ENCODE measurements at places on chromosomes 16 and 17.

DNA sequence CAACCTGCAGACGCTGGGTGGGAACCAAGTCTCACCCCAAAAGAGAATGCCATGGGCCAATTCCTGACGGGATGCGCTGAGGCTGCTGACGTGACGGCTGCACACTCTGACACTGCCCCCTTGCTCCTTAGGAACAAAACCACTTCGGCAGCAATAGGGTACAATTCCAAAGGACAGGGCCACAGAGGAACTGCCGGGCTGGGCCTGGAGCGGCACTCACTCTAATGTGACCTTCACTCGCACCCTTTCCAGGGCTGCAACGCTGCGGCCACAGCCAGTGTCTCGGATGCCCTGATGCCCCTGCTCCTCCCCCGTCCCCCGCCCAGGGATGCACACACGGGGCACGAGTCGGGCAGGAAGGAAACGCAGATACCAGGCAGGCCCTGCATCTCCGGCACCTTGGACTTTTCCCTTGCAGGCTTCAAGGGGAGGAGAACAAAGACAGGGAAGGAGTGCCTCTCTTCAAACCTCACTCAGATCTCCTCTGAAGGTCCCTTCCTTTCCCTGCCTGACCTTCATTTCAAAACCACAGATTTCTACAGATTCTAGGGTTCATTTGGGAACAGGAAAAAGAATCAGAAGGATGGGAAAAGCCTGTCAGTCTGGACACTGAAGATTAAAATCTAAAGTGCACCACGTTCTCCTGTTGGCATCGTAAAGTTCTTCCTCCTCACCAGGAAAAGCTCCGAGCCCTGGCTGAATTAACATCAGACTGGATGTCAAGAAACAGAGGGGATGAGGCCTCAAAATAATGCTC is 2.3 kb downstream of the PITPNA start:
- DNase-seq: no peak

- no peak for DNase-seq
Measured at GRCh38 chr17:75803883-75804282, 19.3 kb downstream of the UNK start.

GRCh38 chr17:72432143-72432621 is 311.4 kb downstream of the SOX9 start:
- DNase-seq: no peak

GRCh38 chr16:5056352-5056751 is 9.4 kb downstream of the C16orf89 start:
- peak; percentile 66 for DNase-seq

DNA sequence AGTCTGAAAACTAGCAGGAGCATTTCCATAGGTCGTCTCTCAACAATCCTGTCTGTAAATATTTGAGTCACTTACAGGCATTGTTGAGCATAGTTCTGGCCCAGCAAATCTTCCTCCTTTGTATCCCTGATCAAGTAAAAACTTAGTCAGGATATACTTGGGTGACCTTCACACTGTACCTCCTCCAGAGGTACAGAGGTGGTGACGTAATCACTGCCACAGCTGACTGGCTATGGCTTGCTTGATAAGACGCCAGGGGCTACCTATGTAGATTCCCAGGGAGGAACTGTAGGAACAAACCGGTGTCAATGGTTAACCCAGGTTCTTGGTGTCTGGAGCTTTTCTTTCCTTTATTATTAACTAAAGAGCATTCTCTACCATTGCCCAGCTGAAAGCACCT is at the start of gene KCNJ16:
TSS of gene KCNJ16 (plus strand) at position 270 of the 400 bp plus-strand sequence. CDS start 56,863 bp downstream, outside the sequence.
- DNase-seq: no peak

DNA sequence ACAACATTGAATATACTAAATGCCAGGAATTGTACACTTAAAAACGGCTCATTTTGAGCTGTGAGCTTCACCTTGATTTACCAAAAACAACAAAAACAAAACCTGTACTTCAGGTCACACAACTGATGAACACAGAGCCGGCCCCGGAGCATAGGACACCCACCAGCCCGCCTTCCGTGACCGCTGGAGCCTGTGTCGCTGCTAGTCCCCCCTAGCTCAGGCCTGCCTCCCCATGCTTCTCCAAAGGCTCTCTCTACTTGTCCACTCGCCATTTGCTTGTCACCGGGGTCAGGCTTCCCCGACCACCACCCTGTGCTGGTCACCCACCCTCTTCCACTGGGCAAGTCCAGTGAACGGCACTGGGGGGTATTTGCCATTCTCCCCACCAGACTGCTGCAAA is 113.8 kb upstream of the TNRC6C start:
- DNase-seq: no peak

DNA sequence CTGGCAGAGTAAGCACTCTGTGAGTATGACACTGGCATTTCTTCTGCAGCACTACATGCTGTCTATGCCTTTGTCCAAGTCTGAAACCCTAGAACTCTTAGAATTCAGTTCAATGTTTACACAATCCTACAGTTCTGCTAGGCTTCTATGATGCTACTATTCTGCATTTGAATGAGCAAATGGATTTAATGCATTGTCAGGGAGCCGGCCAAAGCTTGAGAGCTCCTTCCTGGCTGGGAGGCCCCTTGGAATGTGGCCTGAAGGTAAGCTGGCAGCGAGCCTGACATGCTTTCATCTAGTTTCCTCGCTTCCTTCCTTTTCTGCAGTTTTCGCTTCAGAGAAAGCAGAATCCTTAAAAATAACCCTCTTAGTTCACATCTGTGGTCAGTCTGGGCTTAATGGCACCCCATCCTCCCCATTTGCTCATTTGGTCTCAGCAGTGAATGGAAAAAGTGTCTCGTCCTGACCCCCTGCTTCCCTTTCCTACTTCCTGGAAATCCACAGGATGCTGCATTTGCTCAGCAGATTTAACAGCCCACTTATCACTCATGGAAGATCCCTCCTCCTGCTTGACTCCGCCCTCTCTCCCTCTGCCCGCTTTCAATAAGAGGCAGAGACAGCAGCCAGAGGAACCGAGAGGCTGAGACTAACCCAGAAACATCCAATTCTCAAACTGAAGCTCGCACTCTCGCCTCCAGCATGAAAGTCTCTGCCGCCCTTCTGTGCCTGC is at the start of gene CCL2:
TSS of gene CCL2 (plus strand) at position 635 of the 730 bp plus-strand sequence. CDS start at position 700, 65 bp downstream.
- no peak for DNase-seq

DNA sequence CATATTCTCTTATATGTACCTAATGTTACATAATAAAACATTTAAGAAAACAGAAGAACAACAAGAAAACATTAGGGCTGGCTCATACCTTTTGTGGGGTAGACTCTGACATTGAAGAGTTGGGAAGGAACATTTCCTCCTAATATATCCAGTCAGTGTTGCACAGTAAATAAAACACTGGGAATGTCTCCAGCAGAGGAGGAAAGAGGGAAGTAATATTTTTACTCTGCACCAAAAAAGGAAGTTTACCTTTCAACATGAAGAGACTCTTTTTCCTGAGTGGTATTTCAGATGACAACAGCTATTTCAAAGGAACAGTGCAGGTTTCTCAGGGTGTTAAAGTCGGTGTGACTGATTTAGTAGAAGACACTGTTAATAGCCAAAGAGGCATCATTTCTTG is 31.9 kb downstream of the EPN2 start:
- DNase-seq: no peak

GRCh38 chr16:49282690-49283375 is 1.2 kb upstream of the CBLN1 start:
- peak; percentile 34 for DNase-seq

GRCh38 chr16:82177555-82177954 is 7.5 kb upstream of the MPHOSPH6 start:
- no peak for DNase-seq

GRCh38 chr17:40072040-40072734 is 9.4 kb downstream of the THRA start:
- DNase-seq: no peak

DNA sequence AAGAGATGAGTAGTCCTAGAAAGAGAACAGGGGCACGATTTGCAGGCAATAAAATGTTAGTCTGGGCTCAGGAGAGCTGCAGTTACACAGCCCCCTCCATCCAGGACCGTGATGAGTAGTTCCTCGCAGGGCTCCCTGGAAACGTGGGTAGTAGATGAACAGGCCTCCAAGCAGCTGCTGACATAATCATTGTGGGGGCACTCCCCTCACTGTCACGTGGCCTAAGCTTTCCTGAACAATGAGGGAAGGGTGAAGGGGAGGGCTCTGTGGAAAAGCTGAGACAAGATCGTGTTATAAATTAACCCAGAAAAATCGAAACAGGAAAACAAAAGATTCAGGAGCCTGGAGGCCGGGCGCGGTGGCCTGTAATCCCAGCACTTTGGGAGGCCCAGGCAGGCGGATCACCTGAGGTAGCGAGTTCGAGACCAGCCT is 1.3 kb upstream of the PER1 start:
- DNase-seq: no peak

GRCh38 chr16:46932802-46933201 is 40.7 kb downstream of the DNAJA2 start:
- DNase-seq: no peak

GRCh38 chr16:79659344-79659743 is 58.8 kb upstream of the MAF start:
- no peak for DNase-seq
